ENCODE measurements at places on chromosomes 5 and 9.

- DNase-seq, result no peak
Measured at GRCh38 chr9:114202849-114203248, 47.5 kb downstream of the COL27A1 start.

DNA sequence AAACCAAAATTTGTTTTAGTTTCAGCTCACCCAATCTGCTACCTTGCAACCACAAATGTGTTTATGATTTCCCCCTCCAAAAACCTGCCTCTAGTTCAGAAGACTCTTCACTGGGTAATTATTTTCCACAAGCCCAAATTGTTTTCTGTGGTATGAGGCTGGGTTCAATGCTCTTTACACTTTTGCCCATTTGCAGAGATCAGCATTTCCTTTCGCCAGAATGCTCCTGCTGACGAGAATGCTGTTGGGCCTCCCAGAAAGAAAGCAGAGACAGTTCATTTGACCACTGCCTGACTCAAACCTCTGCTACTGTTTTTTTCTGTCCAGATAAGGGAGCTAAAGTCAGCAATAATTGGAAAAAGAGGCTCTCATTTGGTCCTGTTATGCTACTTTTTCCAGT lies 427.3 kb downstream of the PDE4D start:
- no peak for DNase-seq

GRCh38 chr5:3309538-3309937 lies 286.1 kb upstream of the IRX1 start:
- DNase-seq, result no peak

DNA sequence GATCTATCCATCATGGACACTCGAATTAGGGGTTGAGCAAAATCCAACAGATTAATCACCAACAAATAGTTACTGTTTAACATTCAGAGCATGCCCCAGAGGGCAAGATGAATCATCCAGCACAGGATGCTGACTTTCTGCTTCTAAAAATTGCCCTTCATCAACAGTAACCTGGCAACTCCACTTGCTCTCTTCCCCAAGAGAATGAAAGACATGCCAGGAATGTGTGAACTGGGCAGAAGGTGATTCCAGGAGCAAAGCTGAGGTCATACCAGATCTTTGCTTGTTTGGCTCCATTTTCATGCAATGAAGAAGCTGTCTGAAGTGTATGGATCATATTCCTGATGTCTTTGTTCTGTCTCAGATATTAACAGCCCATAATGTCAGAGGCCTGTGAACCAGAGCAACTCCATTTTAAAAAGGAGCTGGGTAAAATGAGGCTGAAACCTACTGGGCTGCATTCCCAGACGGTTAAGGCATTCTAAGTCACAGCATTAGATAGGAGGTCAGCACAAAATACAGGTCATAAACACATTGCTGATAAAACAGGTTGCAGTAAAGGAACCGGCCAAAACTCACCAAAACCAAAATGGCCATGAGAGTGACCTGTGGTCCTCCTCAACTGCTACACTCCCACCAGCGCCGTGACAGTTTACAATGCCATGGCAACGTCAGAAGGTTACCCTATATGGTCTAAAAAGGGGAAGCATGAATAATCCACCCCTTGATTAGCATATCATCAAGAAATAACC lies 2.5 kb upstream of the ZNF367 start:
- no peak for DNase-seq

DNA sequence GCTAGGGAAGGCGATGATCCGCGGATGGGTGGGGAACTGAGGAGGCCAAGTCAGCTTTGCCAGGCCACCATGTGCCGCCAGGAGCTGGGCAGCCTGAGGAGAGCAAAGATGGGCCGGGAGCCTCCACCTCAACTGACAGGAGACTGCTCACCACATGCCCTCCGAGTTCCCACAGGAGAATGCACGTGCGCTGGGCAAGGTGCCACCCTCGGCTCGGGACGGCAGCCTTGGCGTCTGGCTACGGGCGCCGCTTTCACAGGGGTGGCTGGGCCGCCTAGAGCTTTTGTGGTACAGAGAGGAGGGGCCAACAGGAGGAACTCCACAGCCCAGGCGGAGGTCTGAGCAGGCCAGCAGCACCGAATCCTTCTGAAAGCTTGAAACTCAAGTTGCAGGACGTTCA lies 5.3 kb upstream of the TBC1D9B start:
- DNase-seq, result no peak

GRCh38 chr5:11902201-11902619 lies 2.0 kb downstream of the CTNND2 start:
- no peak for DNase-seq

GRCh38 chr5:108862211-108862610 lies 114.5 kb downstream of the FER start:
- no peak for DNase-seq

GRCh38 chr9:88651682-88652633 lies 117.0 kb downstream of the NXNL2 start:
- no peak for DNase-seq

GRCh38 chr5:36045895-36046294 lies 20.8 kb downstream of the UGT3A2 start:
- no peak for DNase-seq

- DNase-seq, result no peak
Measured at GRCh38 chr9:133499132-133499891, 20.4 kb upstream of the SLC2A6 start.

DNA sequence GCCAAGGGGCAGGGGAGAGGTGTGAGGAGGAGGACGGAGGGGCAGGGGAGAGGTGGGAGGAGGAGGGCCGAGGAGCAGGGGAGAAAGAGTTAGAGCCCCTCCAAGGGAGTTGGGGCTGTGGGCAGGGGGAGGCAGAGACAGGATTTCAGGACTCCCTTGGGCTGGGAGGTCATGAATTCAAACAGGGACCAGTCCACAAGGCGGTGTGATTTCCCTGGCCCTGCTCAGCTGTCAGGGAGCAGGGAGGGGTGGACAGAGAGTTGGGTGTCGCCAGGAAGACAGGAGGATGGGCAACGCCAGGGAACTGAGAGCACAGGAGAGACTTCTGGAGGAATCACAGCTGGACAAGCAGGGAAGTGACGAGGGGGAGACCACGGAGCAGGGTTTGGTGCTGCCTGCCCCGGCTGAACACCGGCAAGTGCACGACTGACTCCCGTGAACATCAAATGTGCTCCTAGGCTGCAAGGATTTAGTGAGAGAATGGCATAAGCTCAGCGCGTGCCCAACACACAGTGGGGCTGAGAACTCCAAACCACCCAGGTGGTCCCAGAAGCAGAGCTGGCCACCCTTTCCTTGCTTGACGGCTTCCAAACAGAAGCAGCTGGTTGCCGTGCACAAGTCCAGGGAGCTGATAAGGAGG lies 17.8 kb upstream of the OLFM1 start:
- no peak for DNase-seq

Data from T-cell (primary cell).